ENCODE measurements at places on chromosomes 6 and 20.

DNA sequence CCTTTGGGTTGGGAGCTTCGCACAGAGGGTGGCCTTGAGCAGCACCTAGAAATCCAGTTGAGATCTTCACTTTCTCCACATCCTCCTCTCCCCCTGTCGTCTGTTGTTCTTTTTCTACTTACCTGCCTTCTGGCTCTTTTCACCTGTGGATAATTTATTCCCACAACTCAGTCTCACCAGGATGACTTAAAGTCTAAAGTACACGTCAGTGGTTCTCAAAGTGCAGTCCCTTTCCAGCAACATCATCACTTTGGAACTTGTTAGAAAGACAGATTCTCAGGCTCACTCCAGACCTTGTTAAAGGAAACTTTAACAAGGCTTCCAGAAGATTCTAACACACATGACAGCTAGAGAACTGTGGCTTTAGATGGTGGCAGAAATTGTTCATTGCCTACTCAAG, 27.7 kb upstream of the BCAS1 start:
- no peak for DNase-seq

GRCh38 chr6:3722785-3723184, 28.7 kb downstream of the PXDC1 start:
- DNase-seq, result no peak

- DNase-seq, result no peak
Measured at GRCh38 chr20:41045671-41046070, 17.0 kb downstream of the TOP1 start.

GRCh38 chr6:36641543-36641942, 37.0 kb upstream of the CDKN1A start:
- no peak for DNase-seq

DNA sequence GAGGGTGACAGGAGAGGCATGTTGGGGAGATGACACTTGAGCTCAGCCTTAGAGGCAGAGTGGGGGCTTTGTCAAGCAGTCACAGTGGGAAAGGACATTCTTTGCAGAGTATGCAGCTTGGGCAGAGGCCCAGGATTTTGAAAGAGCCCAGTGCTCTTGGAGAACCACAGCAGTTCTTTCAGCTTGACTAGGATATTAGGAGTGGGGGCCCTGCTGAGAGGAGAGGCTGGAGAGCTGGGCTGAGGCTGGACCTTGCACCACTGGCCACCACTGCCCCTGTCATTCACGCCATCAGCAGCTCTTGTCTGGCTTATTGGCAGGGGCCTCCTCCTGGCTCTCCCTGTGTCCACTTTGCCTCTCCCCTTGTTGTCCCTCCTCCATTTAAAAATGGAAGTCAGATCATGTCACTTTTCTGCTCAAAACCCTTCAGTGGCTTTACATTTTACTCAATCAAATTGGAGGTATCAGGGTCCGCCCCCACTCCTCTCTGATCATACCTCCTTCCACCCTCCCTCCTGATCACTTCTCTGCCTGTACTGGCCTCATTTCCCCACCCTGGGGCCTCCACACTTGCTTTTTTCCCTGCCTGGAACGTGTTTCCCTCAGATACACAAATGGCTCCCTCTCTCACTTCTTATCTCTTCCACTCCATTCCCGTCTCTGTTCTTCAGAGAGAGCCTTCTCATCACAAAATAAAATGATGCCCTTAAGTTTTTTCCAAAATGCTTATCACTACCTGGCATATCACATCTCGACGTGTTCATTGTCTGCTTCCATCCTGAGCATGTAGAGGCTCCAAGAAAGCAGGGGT, 10.5 kb downstream of the MANBAL start:
- DNase-seq, result no peak

DNA sequence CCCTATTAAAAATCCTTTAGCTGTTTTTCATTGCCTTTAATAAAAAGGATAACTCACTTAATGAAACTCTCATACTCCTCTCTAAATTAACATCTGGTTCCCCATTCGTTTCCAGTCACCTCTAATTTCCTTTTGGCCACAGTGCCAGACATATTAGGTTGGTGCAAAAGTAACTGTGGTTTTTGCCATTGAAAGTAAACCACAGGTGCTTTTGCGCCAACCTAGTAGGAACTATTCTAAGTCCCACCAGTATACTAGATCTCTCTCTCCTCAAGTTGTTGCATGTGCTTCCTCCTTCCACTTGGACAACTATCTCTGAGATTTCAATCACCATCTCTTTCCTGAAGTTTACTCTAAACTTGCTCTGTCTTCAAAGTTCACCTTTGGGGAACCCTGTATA, 961.1 kb downstream of the TBC1D32 start:
- no peak for DNase-seq

GRCh38 chr20:3165473-3166337, 6.0 kb upstream of the FASTKD5 start:
- DNase-seq, result peak; percentile 73

- DNase-seq, result no peak
Measured at GRCh38 chr6:43921039-43921438, 151.0 kb downstream of the VEGFA start.

DNA sequence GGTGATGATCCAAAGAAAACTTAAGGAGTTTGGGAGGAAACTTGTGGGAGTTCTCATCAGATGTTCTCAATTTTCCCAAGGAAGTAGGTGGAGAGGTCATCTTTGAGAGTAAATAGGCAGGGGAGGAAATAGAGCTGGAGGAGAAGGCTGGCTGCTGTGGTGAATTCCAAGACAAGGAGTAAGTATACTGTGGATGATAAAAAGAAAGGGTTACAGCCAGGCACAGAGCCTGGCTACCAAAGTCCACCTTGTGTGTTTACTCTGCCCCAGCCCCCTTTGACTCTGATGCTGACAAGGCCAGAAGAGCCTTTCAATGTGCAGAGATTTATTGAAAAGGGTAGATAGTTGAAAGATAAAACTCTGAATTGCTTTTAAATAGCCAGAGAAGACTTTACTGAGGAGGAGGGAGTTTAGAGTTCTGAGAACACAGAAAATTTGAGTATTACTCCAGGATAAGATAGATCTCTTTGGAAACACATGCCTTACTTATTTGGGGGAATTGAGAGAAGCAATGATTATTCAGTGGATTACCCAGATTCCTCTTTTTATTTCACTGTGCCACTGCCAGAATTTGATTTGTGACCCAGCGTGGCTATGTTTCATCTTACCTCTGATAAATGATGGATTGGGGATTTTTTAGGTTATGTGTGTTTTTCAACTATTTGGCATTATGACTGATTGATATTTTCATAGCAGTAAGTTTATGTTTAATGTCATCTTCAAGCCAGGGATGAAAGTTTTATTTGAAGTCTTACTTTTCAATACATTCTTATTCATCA, 182.6 kb upstream of the JAG1 start:
- no peak for DNase-seq

DNA sequence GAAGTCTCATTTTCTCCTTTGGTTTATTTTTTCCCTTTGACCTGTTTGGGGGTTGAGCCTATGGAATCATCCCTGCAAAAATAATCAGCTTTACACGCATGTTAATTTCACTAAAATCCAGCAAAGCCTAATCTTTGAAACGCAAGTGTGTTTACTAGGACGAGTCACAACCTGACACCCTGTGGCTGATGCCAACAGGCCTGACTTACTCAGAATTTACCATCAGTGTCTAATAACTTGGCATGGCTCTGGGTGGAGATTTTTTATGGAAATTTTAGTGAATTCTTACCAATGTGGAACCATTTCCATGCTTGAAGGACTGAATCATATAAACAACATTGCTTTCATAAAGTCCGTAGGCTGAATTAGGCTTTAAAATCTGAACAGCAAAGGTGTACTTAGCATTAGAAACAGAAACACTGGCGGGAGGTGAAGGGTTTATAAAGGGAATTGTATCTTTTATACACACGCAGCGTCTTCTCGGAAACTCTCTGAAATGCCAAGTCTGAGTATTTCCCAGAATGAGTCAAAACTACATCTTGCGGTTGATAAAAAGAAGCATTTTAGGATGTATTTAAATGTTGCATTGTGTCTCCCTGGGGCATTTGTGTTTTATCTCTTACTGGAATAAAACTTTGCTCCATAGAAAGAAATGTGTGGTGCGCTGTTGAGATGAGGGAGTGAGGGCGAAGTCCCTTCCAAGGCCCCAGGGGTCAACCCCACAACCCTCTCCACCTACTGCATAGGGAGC, 81.2 kb downstream of the DACT2 start:
- no peak for DNase-seq

GRCh38 chr6:157669747-157670216, 153.3 kb upstream of the SNX9 start:
- no peak for DNase-seq

GRCh38 chr6:121694389-121694788, 258.9 kb downstream of the GJA1 start:
- DNase-seq, result no peak

GRCh38 chr6:77487808-77488425, 24.6 kb upstream of the HTR1B start:
- no peak for DNase-seq

GRCh38 chr6:25196464-25196863, 82.7 kb upstream of the CARMIL1 start:
- DNase-seq, result no peak

- no peak for DNase-seq
Measured at GRCh38 chr6:152117156-152118133, 310.0 kb downstream of the ESR1 start.

DNA sequence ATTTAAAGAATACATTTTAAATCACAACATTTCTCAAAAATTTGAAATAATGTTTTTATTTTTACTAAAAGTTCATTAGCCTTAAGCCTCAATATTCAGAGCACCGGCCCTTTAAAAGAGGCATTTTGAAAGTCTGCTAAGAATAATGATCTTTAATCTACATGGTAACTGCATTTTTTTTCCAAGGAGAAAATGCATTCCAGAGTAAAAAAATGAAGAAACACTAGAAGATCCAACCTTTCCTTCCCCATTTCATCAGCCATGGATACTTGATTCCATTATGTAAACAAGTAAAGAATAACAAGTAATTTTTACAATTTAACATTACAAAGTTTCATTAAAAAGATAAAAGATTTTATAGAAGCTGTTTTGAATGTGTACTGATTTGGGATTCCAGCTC, 21.8 kb downstream of the LCA5 start:
- DNase-seq, result no peak

DNA sequence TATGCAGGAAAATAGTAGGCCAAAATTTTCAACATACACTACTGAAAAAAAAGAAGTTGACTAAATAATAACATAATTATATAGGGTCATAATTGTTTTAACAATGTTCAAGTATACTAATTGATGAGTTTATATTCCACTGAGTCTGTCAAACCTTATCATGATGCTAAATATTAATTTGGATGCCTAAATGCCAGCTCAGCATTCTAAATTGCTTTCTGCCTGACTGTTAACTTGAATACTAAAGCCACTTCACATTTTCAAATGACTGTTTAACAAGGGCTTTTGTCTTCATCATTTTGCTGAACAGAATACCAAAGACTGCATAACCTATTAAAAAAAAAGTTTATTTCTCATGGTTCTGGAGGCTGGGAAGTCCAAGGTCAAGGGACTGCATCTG, 232.8 kb downstream of the DOK5 start:
- DNase-seq, result no peak

DNA sequence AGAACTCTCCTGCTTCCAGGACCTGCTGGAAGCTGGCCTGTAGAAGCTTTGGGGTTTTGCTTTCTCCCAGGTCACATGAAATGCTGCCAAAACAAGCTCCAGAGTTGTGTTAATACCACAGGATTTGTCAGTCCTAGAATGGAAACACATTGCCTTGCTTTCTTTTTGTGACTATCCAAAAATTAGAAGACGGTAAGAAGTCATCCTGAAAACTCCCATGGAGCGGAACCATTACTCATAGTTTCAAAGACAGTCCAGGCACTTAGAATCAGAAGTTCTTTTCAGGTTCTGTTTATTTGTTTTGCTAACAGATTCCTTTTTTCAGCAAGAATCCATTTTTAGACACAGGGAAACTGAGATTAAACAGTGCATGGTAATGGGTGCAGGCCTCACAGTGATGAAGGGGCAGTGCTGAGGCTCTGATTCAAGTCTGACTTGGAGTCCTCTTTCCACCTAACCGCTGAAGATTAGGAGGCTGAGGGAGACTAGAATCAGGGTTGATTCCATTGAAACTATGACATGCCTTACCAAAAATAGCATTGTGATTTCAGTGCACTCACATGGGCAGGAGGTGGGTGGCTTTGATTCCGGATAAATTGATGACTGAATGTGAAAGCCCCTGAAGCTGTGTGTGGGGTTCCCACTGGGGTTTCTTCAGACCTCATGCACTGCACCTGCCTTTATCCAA, 72.2 kb upstream of the NAA20 start:
- DNase-seq, result no peak

GRCh38 chr6:27679964-27680694, 207.2 kb upstream of the ZNF184 start:
- no peak for DNase-seq

DNA sequence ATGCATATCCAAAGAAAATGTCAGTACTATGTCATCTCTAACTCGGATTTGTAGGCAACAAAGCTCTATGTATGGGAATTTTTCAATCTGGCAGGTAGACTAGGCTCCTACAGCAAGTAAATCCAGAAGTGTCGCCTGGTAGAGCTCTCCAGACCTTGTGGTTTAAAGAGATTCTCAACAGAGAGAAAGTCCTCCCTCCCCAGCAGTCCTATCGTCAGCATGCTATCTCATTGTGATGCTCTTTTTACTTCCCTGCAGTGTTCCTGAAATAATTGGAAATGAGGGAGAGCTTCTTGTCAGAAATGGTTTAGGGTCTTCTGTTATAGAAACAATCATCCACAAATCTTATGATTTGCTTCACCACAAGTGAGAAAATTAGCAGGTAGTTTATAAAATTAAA, 395.4 kb downstream of the FRK start:
- no peak for DNase-seq

GRCh38 chr20:18529041-18529440, 21.3 kb downstream of the SEC23B start:
- no peak for DNase-seq

- DNase-seq, result no peak
Measured at GRCh38 chr20:32159766-32160221, 47.7 kb downstream of the PLAGL2 start.

DNA sequence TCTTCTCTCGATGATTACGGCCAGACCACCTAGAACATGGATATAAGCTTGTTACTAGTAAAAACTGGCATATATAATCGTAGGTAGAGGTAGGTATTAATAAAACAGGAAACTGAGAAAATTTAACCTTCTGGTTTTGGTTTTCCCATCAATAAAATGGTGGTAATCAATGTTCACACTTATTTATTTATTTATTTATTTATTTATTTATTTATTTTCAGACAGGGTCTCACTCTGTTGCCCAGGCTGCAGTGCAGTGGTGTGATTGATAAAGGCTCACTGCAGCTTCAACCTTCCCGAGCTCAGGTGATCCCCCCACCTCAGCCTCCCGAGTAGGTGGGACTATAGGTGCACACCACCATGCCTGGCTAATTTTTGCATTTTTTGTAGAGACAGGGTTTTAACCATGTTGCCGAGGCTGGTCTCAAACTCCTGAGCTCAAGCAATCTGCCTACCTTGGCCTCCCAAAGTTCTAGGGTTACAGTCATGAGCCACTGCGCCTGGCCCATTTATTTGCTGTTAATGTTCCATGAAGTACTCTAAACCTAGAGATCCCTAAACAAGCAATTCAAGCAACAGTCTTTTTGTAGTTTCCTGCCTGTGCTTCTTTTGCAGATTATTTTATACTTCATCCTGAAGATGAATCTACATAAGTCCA, 11.5 kb downstream of the TOMM6 start:
- peak; percentile 20 for DNase-seq

- no peak for DNase-seq
Measured at GRCh38 chr20:5714261-5715041, 35.8 kb upstream of the SHLD1 start.
